ENCODE measurements at places on chromosomes 16 and 17. TPM values are rescaled to one million over a fixed set of nuclear protein-coding genes. Genes with fewer than 3 reads are reported as not detected.
A peak's percentile ranks its signal among the peaks of the same experiment; 100 is the strongest.

DNA sequence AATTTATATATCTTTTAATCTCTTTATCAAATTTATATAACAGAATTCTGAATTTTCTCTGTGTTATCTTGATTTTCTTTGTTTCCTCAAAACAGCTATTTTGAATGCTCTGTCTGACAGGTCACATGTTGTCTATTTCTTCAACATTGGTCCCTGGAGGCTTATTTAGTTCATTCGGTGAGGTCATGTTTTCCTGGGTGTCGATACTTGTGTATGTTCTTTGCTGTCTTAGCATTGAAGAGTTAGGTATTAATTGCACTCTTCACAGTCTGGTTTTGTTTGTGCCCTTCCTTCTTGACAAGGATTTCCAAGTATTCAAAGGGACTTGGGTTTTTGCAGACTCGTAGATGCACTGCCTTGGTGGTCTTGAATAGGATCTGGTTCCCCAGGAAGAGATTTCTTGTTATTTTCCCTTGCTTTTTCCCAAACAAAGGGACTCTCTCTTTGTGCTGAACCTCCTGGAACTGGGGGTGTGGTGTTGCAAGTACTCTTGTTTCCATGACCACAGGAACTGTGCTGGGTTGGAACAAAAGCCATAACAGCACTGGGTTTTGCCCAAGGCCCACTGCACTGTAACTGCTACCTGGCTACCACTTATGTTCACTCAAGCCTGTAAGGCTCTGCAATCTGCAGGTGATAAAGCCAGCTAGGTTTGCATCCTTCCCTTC lies 1483.0 kb downstream of the CDH8 start:
- no peaks in the 10 kb centered on the region for H3K4me1 ChIP-seq
- H3K4me3 ChIP-seq, result no peak overlapping the region
- no peaks in the 10 kb centered on the region for H3K36me3 ChIP-seq
- H3K27ac ChIP-seq, result no peak overlapping the region
- DNase-seq, result no peak
- H3K27me3 ChIP-seq, result no peaks in the 10 kb centered on the region

GRCh38 chr17:79005063-79005861 lies 4.3 kb downstream of the CANT1 start:
- H3K27ac ChIP-seq, result peak overlapping the region; percentile 48
- no peaks in the 10 kb centered on the region for H3K36me3 ChIP-seq
- DNase-seq, result no peak
- no peaks in the 10 kb centered on the region for H3K27me3 ChIP-seq
- H3K4me3 ChIP-seq, result peak overlapping the region; percentile 30

GRCh38 chr17:59829217-59830006 lies 63.3 kb downstream of the TUBD1 start:
- DNase-seq, result no peak
- peaks cover 46% of the 10 kb centered on the region for H3K4me1 ChIP-seq
- H3K36me3 ChIP-seq, result no peaks in the 10 kb centered on the region
- peak overlapping the region; percentile 50 for H3K27ac ChIP-seq

DNA sequence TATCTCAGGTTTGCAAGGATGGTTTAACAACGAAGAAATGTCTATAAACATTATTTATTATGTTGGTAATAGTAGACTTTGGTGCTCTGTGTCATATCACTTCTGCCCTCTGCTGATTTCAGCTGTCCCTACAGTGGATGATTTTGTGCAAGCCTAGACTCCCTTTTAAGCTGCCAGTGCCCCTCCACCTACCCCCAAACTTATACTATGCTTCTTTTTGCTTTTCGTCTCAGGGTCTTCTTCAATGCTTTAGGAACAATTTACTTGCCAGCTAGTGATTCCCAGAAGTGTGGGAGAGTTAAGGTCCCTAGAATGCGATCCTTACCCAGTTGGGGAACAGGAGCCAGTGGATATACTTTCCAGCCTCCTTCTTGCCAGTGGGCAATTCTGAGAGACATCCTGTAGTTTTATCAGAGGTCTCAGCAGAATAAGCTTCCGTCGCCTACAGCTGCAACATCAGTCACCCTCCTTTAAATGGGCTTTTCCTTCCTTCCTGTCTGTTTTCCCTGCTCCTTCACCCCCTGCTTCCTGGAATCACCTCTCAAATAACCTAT lies 4.1 kb downstream of the ICAM2 start:
- H3K36me3 ChIP-seq, result peaks cover 3% of the 10 kb centered on the region
- no peaks in the 10 kb centered on the region for H3K27me3 ChIP-seq
- peaks cover 54% of the 10 kb centered on the region for H3K4me1 ChIP-seq
- peak overlapping the region; percentile 55 for H3K4me3 ChIP-seq
- no peak for DNase-seq
- H3K27ac ChIP-seq, result peak overlapping the region; percentile 96

- H3K36me3 ChIP-seq, result peaks cover 51% of the 10 kb centered on the region
- no peak overlapping the region for H3K4me3 ChIP-seq
- H3K4me1 ChIP-seq, result peaks cover 13% of the 10 kb centered on the region
- DNase-seq, result no peak
- peak overlapping the region; percentile 52 for H3K27ac ChIP-seq
These were observed 12.2 kb upstream of the FOXJ1 start for GRCh38 chr17:76153202-76153601.

- no peak overlapping the region for H3K27ac ChIP-seq
- H3K4me3 ChIP-seq, result no peak overlapping the region
- H3K4me1 ChIP-seq, result no peaks in the 10 kb centered on the region
- no peak for DNase-seq
These were observed 35.3 kb upstream of the PITPNM3 start for GRCh38 chr17:6591599-6592158.

- no peaks in the 10 kb centered on the region for H3K27me3 ChIP-seq
- peak overlapping the region; percentile 81 for H3K4me3 ChIP-seq
- no peaks in the 10 kb centered on the region for H3K36me3 ChIP-seq
- H3K27ac ChIP-seq, result peak overlapping the region; percentile 75
- no peak for DNase-seq
These were observed 509 bp upstream of the ATAD5 start for GRCh38 chr17:30831257-30831656.

DNA sequence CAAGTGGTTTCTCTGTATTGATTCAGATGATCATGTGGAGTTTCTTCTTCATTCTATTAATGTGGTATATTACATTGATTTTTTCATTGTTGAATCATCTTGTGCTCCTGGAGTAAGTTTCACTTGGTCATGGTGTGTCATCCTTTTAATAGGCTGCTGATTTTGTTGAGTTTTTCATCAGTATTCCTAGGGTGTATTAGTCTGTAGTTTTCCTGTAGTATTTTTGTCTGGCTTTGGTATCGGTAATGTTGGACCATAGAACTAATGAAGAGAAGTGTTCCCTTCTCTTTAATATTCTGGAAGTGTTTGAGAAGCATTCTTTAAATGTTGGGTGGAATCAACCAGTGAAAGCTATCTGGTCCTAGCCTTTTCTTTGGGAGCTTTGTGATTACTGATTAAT lies 99.0 kb downstream of the OMG start:
- H3K27ac ChIP-seq, result no peak overlapping the region
- no peaks in the 10 kb centered on the region for H3K36me3 ChIP-seq
- H3K4me1 ChIP-seq, result no peaks in the 10 kb centered on the region
- no peaks in the 10 kb centered on the region for H3K27me3 ChIP-seq
- DNase-seq, result no peak
- no peak overlapping the region for H3K4me3 ChIP-seq

- no peaks in the 10 kb centered on the region for H3K27me3 ChIP-seq
- H3K27ac ChIP-seq, result peak overlapping the region; percentile 89
- DNase-seq, result no peak
- peak overlapping the region; percentile 62 for H3K4me3 ChIP-seq
- H3K36me3 ChIP-seq, result peaks cover 10% of the 10 kb centered on the region
- H3K4me1 ChIP-seq, result peaks cover 23% of the 10 kb centered on the region
These were observed 51.7 kb upstream of the SEC14L1 start for GRCh38 chr17:77089124-77089490.

DNA sequence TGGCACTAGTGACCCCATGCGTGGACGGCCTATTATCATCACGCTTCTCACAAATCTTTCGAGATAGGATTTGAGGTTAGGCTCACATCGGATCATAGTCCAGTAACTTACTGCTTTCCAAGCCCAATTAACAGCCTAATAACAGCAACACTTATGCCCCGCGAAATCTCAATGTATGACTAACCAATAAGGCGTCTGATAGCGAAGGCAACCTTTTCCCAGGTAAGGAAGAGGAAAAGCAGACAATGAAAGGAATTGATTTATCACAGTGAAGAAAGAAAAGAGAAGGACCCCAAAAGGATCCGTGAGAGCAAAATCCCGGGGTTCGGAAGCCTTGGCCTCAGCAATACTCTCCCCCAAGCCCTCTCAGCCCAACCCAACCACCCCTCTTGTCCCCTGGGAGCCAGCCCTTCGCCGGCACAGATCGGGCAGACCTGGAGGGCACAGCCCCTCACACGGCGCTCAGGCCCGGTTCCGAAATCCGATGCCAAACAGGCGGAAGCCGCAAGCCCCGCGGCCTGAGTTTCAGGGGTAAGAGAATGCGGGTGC lies 534 bp downstream of the GPATCH8 start:
- no peaks in the 10 kb centered on the region for H3K27me3 ChIP-seq
- H3K36me3 ChIP-seq, result peaks cover 7% of the 10 kb centered on the region
- peaks cover 28% of the 10 kb centered on the region for H3K4me1 ChIP-seq
- no peak for DNase-seq

- H3K27me3 ChIP-seq, result peaks cover 4% of the 10 kb centered on the region
- DNase-seq, result no peak
- H3K4me3 ChIP-seq, result no peak overlapping the region
- no peak overlapping the region for H3K27ac ChIP-seq
These were observed 2.6 kb downstream of the RIPOR1 start for GRCh38 chr16:67531247-67531646.

Gene SLC13A2
- total RNA-seq, result not detected

Gene CLEC3A
- not detected for total RNA-seq

Gene MYH10
- 13.3 TPM for total RNA-seq

Gene CDK5R1
- 21.2 TPM for total RNA-seq

Gene PIK3R6
- 10.2 TPM for total RNA-seq
